ENCODE measurements at places on chromosomes 3 and 15.

DNA sequence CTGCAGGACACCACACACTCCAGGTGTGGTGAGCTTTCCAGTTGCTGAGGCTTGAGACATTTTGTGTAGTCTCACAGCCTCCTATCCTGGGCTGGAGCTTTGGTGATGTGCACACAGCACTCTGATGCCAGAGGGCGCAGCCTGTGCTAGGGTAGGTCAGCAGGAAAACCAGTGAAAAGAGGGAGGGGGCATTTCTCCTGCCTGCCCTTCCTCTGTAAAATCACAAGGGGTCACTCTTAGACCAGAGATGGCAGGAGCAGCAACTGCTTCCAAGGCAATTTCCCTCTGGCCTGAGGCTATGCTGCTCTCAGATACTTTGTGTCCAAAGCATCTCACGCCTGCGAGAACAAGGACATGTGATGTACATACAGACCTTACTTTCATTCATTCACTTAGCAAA, 16.5 kb upstream of the MUSTN1 start:
- DNase-seq = peak; percentile 78

- DNase-seq = no peak
Observed at GRCh38 chr3:122064326-122064725, 9.2 kb downstream of the CD86 start.

DNA sequence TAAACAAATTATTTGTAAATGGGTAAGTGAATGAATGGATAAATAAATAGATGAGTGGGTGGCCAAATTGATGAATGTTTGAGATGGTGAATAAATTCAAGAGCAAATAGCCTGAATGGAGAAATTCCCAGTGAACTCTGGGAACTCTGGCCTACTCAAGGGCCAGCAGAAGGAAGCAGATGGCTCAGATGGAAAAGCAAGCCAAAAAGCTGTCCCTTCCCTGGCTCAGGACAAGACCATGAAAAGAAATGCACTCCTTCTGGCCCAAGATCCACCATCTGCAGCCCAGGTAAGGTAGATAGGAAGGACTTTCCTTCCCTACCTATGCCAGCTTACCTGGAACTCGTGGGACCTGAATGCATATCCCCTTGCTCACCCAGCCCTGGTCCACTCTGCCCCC, 37.6 kb upstream of the CLDN18 start:
- DNase-seq = no peak

- no peak for DNase-seq
Observed at GRCh38 chr3:191975936-191976335, 515.0 kb downstream of the PYDC2 start.

DNA sequence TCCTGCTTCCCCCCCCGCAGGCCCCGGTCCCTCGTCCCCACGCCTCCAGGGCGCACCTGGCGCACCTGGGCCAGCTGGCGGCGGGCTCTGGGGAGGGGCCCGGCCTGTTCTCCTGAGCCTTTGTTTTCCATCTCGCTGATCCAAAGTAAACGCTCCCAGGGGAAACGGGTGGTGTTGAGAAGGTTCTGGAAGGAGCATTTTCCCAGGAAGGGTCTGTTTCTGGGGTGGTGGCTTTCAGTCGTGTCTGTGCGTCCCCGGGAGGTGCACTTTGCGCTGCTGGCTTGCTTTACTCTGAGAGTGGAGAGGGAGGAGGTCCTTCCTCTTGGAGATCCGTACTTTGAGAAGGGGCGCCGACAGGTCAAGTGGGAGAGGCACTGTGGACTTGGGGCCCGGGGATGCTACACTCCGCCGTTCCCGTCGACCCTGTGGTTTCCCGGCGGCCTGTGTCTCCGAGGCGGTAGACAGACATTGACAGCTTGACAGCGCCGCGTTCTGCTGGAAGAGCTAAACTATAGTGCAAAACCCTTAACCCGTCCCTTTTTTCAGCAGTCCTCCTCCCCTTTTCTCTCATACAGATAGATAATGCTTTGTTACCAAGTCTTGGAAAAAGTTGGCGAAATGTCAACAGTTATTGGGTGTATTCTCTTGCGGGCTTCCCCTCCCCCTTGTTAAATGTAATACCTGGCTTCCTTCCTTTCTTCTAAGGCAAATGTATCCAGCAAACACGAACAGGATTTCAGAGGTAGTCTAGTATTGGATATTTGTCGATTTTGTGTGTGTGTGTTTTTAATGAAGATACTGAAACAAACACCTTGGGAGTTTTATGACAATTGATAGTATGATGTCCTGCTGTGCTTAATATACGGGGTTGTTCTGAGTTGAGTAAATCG, 6.5 kb downstream of the TPM1 start:
- DNase-seq = no peak

DNA sequence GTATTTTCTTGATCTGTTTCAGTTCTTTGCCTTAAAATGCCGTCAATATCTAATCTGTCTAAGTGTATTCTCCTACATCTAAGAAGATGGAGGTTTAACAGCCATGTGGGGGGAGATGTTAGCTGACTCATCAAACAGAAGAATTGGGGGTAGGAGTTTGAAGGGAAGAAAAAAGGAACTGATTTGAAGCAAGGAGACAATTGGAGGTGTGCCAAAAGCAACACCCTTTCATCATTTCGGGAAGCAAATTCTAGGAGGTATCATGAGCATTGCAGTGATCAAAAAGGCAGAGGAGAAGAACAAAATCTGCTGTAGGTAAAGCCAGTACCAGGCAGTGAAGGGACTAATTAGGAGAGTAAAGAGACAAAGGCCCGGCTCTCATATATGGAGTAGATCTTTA, 337.3 kb upstream of the TBC1D5 start:
- DNase-seq = no peak

DNA sequence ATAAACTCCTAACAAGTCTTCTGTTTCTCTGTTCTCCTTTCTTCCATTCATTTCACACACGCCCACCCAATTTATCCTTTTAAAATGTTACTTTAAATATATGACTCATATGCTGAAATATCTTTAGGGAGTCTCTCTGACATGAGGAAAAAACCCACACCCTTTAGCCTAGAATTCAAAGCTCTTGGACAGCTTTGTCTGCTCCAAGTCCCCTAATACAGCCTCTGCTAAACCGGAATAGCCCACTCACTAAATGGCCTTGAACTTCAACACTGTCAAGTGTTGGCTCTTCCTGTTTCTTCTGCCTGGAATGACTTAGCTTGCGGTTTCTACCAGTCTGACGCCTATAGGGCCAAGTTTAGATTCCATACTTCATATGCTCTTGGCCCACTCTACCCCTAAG, 3.3 kb upstream of the CD96 start:
- DNase-seq = no peak
